ENCODE measurements at places on chromosomes 16 and 17. TPM values are rescaled to one million over a fixed set of nuclear protein-coding genes. Genes with fewer than 3 reads are reported as not detected.
A peak's percentile ranks its signal among the peaks of the same experiment; 100 is the strongest.

DNA sequence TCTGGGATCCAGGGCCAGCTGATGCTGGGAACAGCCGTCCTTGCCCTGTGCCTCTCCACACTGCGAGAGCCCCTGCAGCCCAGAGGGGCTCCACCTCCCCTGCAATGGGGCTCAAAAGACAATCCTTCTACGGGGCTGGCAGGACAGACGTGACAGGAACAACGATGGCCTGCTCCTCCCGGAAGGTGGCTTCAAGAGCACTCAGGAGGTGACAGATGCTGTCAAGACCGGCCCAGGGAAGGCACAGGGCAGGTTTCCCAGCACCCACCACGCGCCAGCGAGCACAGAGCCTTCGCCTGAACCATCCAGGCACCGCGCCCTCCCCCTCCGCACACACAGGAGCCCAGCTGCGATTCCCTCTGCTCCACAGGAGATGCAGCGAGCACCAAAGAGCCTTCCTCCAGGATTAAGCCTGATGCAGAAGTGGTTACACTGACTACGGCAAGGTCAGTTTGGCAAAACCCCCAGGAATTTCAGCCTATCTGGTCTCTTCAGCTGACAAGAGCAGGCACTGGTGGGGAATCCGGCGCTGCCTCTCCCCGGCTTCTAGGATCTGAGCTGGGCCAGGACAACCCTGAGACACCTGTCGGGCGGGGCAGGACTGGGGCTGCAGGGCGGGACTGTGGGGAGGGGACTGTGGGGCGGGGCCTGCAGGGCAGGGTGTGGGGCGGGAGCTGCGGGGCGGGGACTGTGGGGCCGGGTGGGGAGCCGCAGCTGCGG is 103.4 kb downstream of the ZNF778 start:
- peak; percentile 4 for ATAC-seq

CALB2 gene
- total RNA-seq: 0.85 TPM

- peak; percentile 82 for ATAC-seq
Observed at GRCh38 chr17:69607162-69607834, 192.8 kb downstream of the MAP2K6 start.

GRCh38 chr16:78742501-78743283 is 643.2 kb downstream of the WWOX start:
- peak; percentile 70 for ATAC-seq

ACE gene
- 4.8 TPM for total RNA-seq

DNA sequence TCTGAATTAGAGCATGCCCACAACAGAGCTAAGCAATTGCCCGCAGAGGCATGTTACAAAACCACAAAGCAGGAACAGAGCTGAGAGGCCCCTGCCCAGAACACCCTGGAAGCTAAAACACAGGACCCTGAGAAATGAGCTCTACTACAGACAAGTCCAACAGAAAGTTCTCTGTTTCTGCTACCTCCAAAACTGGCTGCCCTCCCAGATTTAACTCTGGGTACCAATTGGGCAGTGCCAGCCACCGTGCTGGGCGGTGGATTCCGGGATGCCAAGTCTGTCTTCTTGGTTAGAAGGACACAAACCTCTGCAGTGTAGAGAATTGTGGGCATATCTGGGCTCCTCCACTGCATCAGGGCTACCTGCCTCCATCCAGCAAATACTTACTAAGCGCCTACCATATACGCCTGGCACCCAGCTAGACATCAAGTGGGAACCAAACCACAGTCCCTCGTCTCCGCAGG is 1.0 kb downstream of the CMTM4 start:
- no peak for ATAC-seq

TAC4 gene
- not detected for total RNA-seq

WFDC1 gene
- 25.0 TPM for total RNA-seq

PMP22 gene
- total RNA-seq: 145 TPM

TMEM11 gene
- total RNA-seq: 22.0 TPM

DNA sequence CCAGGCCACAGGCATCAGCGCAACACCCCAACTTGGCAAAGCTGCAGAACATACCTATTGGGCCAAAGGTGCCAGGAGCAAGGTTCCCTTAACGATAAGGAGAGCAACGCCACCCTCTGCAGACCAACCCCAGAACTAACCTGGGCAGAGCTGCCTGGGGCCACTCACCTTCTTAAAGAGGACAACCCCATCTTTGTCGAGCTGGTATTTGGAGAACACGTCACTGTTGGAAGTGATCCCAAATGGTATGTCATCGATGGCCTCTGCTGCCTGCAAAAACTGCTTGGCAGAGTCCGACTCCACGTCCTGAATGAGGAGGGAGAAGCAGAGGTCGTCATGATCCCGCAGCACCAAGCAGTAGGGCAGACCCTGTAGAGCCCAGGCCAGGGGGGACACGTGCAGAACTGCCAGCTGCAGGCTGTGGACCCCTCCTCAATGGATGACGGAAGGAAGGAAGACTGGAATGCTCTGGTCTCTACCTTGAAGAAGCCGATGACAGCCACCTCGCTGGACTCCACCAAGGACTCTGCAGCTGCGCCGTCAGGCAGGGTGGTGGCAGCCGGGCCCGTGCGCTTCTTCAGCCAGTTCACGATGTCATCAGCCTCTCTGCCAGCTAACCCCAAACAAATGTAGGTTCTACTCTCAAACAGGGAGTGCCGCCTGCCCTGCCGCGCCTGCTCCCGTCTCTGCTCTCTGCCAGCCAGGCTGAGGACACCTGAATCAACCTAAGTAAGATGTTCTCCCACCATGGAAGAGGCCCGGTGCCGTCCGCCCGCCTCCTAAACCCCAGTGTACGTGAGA is 5.2 kb downstream of the P4HB start:
- ATAC-seq: no peak

DNA sequence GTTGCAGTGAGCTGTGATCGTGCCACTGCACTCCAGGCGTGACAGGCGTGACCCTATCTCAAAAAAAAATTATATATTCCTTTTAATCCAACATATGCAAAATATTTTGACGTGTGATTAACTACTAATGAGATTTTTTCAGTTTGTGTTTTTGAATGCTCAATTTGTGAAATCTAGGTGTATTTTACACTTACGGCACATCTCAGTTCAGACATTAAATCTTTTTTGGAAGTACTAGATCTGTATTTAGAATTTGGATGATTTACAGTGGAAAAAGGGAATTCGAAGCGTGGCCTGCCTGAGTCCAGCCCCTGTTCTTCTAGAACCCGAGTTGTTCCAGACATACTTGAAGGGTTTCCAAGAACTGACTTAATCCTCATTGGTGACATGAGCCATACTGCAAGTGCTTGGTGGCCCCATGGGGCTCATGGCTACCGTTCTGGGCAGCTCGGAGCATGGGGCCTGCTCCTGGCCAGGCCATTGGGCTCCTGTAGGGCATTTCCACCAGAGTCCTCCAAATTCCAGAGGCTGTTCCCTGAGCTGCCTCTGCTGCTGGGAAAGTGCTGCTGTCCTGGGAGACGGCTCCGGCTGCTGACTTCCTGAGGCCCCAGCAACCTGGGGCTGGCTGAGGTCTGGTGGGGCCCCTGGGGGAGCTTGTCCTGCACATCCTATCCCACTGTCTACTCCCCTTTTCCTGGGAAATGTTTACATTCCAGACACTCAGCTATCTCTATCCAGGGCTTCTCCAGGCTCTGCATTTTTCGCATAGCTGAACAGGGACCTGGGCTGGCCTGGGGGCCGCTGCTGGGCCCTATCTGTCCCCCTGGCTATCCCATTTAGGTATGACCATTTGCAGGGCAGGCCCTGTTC is 27.2 kb downstream of the LLGL2 start:
- ATAC-seq: peak; percentile 8

CLDN6 gene
- total RNA-seq: not detected

NEUROD2 gene
- not detected for total RNA-seq

DNA sequence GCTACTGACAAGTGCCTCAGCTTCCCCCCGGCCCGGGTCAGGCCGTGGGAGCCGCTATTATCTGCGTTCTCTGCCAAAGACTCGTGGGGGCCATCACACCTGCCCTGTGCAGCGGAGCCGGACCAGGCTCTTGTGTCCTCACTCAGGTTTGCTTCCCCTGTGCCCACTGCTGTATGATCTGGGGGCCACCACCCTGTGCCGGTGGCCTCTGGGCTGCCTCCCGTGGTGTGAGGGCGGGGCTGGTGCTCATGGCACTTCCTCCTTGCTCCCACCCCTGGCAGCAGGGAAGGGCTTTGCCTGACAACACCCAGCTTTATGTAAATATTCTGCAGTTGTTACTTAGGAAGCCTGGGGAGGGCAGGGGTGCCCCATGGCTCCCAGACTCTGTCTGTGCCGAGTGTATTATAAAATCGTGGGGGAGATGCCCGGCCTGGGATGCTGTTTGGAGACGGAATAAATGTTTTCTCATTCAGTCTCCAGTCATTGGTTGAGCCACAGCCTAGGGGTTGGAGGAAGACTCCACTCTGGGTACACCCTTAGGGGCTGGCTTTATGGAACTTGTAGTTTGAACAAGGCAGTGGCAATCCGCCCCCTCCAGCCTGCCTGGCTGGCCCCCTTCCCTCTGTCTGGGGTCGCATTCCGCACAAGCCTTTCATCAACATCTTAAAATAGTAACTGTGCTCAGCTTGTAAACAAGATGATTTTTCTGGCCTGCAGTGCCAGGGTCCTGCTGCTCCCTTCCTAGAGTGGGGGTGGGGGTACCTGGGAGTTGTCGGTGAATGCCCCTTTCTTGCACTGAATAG is 4.1 kb downstream of the SYNGR2 start:
- ATAC-seq: peak; percentile 10

- no peak for ATAC-seq
Observed at GRCh38 chr17:65360961-65361552, 200.4 kb downstream of the AXIN2 start.

DNA sequence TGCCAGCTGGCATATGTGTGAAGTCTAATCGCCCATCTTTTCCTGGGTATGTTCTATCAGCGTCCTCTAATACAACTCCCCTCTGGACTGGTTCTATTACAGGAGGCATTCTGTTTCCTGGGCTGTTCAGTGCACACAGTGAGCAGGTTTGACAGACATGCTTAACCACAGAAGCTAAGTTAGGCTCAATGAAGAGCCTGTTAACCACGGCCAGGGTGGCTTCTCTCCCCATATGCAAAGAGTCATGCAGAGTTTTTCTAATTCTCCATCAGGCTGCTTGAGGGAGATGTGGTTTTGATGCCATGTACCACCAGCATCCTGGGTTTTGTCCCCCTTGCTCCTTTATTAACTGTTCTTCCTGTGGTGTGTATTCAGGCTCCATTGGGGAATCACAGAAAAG is 57.2 kb upstream of the ALOX12 start:
- ATAC-seq: no peak

DNA sequence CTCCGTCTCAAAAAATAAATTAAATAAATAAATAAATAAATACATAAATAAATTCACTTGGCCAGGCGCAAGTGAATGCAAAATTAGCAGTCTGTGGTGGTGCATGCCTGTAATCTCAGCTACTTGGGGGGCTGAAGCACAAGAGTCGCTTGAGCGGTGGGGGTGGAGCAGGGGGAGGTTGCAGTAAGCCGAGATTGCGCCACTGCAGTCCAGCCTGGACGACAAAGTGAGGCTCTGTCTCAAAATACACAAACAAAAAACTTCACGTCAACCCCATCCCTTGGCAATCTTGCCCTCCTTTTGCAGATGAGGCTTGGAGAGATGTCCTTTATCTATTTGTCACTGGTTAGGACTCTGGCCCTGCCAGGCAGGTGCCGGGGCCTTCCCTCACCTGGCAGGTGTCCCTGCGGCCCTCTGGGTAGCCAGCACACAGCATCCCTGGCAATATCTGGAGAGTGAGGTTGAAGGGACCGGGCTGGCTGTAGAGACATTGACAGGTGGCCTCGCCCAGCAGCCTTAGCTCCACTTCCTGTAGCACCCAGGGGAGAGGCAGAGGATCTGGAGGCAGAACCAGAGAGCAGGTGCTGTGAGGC is 4.4 kb downstream of the PRSS36 start:
- no peak for ATAC-seq

EPOP gene
- 3.5 TPM for total RNA-seq

DNA sequence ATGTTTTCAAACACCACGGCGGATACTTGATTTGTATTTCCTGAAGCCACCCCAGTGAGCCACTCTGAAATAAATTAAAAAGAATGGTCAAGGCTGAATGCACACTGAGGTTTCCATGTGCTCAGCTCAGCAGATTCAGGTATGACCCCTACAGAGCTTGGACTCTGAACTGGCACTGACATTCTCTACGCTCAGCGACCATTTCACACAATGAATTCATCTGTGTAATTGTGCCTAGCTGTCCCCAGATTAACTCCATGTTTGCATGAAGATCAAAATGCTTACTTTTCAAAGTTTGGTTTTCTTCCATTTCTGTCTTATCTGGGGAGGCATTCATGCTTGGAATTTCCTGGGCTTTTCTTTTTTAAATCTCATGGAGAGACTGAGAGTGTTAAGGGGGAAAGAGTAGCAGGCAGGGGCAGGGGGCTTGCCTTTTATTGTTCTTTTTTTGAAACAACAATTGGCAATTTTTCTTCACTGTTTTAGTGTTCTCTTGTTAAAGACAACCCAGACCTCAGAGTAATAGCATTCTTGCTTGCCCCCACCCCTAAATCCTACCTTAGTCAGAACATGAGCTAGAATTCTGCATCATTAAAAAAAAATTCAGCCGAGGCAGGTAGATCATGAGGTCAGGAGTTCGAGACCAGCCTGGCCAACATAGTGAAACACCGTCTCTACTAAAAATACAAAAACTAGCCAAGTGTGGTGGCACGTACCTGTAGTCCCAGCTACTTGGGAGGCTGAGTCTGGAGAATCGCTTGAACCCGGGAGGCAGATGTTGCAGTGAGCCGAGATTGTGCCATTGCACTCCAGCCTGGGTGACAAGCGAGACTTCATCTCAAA is 85.5 kb upstream of the HNF1B start:
- ATAC-seq: no peak

GRCh38 chr16:87960296-87960695 is 9.1 kb downstream of the BANP start:
- ATAC-seq: no peak

SYCE1L gene
- 2.6 TPM for total RNA-seq

DNA sequence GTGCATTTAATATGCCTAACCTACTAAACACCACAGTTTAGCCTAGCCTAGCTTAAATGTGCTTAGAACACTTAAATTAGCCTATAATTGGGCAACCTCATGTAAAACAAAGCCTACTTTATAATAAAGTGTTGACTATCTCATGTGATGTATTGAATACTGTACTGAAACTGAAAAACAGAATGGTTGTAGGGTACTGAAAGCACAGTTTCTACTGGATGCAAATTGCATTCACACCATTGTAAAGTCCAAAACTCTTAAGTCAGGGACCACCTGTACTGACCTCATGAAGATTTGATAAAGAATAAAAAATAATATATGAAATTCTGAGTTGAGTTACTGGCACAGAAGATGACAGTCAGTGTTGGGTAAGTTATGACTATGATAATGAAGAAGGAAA is 625.4 kb upstream of the SOX9 start:
- ATAC-seq: no peak

DNA sequence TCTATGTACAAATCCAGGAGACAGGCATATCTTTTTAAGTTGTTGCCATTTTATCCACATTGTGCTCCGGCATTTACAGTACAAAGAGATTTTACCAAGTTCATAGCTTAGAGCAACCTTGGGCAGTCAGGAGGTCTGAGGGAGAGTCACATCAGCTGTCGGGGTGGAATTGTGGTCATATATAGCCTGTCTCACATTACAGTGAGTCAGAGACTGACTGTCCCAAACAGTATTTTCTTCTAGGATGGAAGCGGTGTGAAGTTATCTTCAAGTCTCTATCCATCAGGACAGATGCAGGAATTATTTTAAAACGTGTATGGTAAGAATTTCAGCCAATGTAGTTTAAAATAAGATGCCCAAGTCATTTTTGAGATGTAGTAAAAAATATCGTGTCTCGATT is 53.0 kb downstream of the GPRC5B start:
- ATAC-seq: no peak
